ENCODE measurements at places on chromosomes 3 and 15.

DNA sequence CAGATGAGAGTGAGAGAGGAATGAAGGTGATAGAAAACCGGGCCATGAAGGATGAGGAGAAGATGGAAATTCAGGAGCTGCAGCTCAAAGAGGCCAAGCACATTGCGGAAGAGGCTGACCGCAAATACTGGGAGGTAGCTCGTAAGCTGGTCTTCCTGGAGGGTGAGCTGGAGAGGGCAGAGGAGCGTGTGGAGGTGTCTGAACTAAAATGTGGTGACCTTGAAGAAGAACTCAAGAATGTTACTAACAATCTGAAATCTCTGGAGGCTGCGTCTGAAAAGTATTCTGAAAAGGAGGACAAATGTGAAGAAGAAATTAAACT lies 88.9 kb downstream of the EOMES start:
- DNase-seq, result no peak

DNA sequence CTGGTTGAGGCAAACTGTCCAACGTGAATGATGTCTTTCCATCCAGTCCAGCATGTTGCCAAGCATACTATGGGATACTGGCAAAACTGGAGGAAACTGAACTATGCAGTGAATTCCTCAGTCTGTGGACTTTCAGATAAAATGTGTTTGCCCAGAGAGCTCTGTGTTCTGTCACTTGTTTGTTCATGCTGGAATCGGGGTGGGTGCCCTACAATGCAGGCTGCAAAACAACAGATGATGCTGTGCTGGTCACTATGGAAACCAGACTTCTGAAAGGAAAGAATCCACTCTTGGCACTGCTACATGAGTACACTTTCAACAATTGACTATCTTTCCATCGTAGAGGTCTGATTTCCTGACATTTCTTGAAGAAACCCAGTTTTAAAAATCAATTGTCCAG lies 272.5 kb upstream of the ARHGEF26 start:
- no peak for DNase-seq

- DNase-seq, result no peak
Measured at GRCh38 chr3:9147215-9147895, 102.1 kb downstream of the SRGAP3 start.

DNA sequence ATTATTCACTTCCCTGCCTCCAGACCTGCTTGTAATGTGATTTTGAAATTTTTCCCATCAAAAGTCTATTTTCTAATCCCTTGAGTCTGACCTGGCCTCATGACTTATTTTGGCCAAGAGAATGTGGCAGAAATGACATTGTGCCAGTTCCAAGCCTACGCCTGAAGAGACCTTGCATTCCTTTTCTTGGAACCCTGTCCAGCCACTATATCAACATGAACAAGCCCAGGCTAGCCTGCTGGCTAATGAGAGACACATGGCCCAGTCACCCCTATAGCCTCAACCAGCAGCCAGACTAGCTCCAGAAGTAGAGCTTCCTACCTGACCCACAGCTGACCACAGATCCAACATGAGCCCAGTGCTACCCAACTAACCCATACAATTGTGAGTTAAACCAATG lies 121.1 kb upstream of the ACP3 start:
- DNase-seq, result no peak

DNA sequence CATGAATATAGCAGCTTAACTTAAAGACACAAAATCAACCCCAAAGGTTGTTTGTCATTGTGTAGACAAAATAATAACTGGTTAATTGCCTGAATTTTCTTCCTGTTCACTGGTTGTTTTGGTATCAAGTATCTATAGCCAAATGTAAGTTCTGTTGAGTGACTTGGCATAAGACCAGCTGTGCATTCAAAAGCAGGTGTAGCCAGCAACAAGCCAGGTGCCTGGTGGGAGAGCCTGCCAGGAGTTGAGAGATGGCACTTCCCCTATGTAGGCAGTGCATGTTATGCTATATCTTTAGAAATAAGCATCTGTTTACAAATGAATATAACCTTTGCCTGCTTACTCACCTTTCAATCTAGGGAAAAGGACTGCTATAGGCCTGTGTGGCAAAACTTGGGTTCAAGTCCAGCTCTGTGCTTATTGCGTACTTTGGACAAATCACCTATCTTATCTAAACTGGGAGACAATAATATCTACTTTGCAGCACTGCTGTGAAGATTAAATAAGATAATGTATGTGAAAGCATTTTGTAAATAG lies 84.9 kb upstream of the TBL1XR1 start:
- DNase-seq, result no peak

GRCh38 chr3:98188545-98188944 lies 22.0 kb downstream of the OR5H15 start:
- DNase-seq, result peak; percentile 9

- no peak for DNase-seq
Measured at GRCh38 chr15:27094235-27094634, 123.3 kb downstream of the GABRG3 start.

DNA sequence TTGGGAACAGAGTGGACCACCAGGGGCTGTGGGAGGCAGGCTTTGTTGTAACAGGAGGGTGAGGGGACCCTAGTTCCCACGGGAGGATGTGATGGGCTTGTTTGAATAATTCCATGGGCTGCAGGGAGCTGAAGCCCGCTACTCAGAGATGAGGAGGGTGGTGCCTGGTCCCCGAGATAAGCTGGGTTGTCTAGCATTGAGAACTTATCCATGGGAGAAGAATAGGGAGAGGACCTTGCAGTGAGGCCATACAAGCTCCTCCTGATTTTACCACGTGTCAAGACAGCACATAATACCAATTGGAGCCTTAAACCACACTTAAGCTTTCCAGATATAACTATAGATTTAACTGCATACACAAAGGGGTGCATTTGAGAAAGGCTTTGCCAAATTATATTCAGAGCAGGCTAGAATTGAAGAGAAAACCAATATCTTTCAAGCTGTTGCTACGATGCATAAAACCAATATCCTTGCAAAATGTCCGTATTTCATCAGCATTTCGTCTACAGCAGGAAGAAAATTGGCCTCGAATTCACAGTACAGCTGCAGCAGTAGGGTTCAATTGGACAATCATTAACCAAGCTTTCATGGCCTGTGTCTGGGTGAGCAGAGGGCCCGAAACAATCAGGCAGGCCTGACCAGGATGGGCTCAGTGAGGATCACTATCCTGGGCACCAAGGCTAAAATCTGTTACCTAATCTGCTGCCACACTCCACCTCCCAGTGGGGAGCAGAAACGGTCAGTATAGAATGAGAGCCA lies 500.7 kb downstream of the OCA2 start:
- DNase-seq, result no peak

DNA sequence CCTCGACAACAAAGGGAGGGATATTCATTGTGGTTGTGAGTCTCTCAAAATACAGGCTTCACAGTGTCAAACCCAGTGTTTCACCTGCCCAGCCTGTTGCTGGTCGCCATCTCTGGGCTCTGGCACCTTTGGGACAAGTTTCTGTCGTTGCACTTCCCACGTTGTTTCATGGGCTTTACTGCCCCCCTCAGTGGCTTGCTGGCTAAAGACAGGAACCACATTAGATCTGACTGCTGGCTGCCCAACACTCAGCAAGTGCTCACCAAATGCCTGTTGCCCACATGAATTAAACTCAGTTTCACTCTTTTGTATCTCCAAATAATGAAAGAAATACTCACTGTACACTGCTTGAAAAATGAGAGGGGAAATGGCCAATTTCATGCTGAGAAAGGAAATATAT lies 27.6 kb downstream of the FOXL2 start:
- DNase-seq, result no peak

DNA sequence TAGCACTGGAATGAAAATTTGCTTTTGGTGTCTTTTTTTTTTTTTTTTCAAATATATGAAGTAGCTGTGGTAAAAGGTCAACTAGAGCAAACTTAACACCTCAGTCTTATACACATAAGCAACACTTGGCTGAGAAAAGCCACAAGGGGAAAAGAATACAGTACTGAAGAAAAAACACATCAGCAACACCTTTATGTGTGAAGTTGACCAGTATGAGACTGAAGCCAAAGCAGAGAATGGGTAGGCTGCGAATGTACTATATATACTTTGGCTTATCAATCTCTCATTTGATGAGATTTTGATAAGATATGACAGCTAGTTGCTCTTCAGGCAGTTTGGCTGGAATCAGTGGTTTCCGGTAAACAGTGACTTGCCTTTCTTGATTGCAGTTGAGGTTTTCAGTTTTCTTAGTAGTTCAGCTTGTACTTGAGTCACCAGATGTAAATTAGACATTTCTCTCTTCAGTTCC lies 22.0 kb upstream of the ZCWPW2 start:
- no peak for DNase-seq

DNA sequence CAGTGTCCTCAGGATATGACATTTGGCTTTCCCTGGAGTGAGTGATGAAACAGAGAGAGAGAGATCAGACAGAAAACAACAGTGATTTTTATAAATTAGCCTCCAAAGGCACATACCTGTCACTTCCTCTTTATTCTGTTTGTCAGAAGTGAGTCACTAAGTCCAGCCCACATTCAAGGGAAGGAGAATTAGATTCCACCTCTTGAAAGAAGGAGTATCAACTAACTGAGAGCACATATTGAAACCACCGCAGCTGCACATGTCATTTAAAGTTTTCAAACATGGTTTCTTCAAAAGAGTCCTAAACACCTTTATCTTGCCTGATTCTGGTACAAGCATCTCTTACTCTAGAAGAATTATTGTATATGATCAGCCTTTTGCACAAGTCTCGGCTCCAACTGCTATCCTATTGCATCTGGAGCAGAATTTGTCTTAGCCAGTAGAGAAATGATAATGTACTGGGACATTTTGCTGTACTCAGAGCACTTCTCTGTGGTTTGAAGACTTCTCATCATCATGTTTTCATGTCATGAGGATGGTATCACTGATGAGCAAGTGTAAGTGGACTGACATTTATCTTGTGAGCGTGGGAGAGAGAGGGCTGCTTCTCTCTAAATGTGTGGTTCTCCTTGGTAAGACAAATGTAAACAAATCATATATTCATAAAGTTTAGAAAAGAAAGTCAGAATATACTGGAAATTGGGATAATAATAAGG lies 338.9 kb upstream of the CFAP20DC start:
- no peak for DNase-seq

DNA sequence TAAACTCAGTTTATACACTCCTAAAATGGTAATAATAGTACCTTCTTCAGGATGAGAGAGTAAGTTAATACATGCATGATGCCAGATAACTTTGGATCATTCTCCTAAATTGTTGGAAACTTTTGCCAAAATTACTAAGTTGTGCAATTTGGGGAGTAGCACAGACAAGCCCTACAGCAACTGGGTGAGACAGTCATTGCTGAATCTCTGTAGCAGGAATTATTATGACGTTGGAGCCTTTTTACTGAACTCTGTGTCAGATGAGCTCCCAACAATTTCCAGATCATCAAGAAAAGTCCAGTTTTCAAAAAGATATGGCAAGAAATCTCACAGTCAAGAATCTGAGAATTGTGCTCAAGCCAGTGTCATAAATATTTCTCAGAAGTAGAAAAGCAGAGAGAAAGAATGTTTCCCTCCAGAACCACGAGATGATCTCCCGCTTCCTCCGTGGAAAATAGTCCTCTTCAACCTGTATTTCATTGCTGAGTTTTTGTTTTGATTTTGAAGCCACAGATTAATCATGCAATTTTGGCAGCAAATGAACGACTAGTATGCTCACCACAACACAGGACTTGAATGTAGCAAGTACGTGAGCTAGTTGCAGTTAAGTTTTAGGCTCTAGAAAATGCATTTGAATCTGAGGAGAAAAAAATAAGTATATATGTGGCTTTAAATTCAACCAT lies 485.4 kb downstream of the CNTN6 start:
- DNase-seq, result no peak

DNA sequence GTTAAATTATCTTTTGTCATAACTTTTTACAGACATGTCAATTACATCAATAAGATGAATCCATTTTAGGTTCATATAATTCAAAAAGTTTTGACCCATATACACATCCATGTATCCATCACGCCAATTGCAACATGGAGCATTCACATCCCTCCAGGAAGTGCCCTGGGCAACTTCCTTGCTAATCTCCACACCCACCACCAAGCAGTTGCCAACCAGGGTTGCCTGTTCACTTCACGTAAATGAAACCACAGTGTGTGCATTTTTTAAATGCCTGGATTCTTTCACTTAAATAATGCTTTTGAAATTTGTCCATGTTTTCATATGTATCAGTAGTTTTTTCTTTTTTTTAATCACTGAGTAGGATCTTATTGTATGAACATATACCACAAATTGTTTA lies 40.7 kb upstream of the LYZL4 start:
- no peak for DNase-seq

GRCh38 chr3:168455814-168456213 lies 360.1 kb upstream of the GOLIM4 start:
- no peak for DNase-seq

- no peak for DNase-seq
Measured at GRCh38 chr15:33074942-33075341, 119.6 kb downstream of the FMN1 start.

DNA sequence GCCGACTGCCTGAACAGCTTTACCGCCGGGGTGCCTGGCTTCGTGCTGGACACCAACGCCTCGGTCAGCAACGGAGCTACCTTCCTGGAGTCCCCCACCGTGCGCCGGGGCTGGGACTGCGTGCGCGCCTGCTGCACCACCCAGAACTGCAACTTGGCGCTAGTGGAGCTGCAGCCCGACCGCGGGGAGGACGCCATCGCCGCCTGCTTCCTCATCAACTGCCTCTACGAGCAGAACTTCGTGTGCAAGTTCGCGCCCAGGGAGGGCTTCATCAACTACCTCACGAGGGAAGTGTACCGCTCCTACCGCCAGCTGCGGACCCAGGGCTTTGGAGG lies 815 bp downstream of the SPINT1 start:
- DNase-seq, result no peak

DNA sequence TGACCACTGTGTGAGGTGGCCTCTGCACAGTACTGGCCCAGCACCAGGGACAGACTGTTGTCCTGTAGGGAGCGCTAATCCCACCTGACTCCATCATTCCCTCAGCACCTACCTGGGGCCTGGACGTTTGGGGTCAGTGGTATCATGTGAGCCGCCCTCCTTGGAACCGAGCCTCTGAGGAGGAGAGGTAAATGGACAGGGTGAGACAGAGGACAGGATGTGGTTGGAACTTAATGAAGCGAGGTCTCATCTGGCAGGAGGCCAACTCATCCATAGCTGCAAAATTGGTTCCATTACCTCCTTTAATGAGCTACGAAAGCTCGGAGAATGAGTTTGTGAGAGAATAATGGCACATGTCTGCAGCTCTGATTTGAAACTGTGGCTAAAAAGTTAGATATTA lies 13.9 kb downstream of the MAPKAPK3 start:
- no peak for DNase-seq

DNA sequence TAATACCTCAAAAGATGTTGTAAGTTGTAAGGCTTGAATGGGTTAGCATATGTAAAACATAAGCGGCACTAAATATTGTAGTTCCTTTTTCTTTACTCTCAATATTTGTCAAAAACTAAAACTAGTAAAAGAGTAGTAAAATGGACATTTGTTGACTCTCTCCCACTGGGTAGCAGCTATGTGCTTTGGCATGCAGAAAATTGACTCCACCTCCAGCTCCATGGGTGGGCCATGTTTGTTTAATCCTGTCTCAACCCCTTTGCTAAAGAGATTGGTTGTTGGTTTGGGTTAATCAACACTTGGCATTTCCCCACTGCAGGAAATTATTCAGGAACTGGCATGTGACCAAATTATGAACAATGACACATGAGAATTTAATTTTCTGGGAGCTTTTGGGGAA lies 114.8 kb downstream of the EOMES start:
- DNase-seq, result no peak
